ENCODE measurements at places on chromosomes 11 and 22.

DNA sequence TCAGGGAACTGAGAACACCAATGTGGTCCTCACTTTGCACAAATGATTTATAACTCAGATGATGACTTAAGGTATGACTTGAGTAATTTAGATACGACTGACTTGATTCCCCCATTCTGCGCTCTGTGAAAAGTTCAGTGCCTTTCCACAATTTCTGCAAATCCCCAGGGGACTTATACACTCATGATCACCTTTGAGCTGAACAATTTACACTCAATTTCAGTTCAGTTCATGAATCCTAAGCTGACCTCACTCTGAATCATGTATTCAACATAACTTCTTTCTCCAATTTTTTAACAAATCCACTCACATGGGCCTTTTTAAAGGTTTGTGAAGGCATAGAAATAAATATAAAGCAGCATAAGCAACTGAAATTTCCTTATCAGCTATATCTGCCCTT lies 274.2 kb downstream of the FAM76B start:
- no peak for DNase-seq

GRCh38 chr11:86249307-86250098 lies 5.0 kb downstream of the EED start:
- no peak for DNase-seq

- peak; percentile 20 for DNase-seq
These were observed 4.5 kb downstream of the FAM83F start for GRCh38 chr22:39999144-39999757.

DNA sequence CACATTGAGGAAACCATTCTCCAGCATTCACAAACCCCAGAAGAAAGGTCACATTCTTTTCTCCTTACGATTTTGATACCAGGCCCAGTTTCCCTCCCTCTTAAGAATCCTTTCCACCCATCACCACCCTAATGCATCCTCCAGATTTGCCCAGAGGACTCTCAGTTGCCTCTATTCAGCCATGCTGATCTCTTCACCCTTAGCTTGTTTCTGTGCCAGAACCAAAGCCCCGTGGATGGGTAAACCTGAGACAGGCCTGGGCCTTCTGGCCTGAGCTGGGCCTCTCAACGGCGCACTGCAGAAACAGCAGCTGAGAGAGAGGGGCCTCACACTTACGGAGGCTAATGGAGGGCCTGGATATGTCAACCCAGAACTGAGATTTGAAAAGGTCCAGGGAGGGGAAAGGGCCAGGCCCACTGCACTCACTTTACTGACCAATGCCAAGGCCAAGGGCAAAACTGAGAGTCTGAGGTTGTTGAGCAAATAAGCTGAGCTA lies 32.2 kb upstream of the OAF start:
- DNase-seq = no peak

DNA sequence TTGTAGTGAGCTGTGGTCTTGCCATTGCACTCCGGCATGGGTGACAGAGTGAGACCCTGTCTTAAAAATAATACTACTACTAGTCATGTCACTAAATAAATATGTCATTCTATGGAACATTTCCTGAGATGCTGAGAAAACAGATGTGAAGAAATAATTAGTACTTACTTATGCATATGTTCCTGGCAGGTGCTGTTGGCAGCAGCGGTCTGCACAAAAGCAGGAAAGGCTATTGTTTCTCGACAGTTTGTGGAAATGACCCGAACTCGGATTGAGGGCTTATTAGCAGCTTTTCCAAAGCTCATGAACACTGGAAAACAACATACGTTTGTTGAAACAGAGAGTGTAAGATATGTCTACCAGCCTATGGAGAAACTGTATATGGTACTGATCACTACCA lies 8.8 kb downstream of the ARCN1 start:
- no peak for DNase-seq

GRCh38 chr22:49767355-49768062 lies 60.2 kb downstream of the BRD1 start:
- peak; percentile 56 for DNase-seq

GRCh38 chr11:117924631-117925170 lies 4.5 kb downstream of the TMPRSS13 start:
- no peak for DNase-seq

GRCh38 chr11:35709376-35709775 lies 46.8 kb downstream of the TRIM44 start:
- DNase-seq = no peak

- no peak for DNase-seq
These were observed 2.2 kb downstream of the PAX6 start for GRCh38 chr11:31808721-31809540.

DNA sequence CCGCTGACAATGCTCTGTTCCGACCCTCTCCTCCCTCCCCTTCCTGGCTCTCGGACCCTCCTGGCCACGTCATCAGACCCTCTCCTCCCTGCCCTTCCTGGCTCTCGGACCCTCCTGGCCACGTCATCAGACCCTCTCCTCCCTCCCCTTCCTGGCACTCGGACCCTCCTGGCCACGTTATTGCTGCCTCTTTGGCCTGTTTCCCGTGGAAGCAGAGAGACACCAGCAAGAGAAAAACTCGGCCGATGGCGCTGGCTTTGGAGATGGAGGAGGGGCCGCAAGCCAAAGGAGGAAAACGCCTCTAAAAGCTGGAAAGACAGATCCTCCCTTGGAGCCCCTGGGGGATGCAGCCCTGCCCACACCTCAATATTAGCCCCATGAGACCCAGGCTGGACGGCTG lies 463.3 kb downstream of the BRD1 start:
- no peak for DNase-seq

DNA sequence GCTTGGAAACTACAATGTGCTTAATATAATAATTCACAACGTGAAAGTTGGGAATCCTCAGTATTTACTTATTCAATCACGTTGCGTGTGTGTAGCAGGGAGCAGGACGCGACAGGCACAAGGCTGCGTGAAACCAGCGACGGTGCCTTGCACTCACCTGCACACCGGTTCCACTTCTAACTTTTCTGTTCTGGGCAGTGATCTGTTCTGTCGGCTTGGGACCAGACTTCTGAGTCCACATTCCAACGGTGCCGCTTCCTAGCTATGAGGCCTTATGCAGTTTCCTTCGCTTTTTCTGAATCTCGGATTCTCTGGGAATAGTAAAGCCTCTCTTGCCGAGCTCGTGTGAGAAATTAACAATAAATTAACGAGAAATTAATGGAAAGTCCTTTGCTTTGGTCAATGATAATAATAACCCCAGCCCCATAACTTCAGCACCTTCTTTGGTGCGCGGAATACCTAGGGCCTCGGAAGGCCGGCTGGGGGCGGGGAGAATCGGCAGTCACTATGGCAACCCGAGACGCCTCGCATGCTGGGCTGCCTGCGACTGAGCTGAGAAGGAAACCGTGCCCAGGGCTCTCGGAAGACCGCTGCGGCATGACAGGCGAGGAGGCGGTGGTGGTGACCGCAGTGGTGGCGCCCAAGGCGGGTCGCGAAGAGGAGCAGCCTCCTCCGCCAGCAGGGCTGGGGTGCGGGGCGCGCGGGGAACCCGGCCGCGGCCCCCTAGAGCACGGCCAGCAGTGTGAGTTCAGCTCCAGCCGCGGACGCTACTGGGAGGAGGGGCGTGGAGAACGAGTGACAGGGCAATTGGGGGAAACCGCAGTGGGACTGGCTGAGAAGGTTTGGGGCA lies at the start of gene C11orf97:
Gene C11orf97, plus strand, starts transcription at position 530 of the 850 bp plus-strand sequence. Its CDS starts 68 bp downstream, at position 598.
- peak; percentile 36 for DNase-seq

DNA sequence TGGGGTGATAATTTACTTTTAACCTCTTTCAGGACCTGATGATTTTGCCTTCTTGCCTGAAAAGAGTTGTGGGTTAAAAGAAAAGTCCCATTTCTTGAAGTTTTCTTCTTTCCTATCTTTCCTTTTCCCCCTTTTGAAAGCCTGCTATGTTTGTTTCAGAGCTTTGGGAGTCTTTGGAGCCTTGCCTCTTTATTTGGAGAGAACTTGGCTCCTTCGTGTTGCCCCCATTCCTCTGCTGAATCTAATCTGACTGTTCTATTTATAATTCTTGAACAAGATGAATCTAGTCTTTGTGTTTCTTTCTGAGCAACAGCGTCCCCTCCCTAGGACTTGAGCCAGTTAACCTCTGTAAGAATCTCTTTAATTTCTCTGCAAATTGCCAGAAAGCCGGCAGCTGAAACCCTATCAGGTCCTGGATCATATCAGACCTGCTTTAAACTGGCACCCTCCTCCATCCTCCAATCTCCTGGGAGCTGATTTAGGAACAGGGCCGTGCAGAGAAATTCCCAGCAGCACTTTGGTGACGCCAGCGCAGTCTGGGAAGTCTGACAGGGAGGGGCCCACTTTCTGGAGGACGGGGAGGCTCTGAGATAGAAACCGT lies 289.1 kb upstream of the SORL1-AS1 start:
- no peak for DNase-seq

DNA sequence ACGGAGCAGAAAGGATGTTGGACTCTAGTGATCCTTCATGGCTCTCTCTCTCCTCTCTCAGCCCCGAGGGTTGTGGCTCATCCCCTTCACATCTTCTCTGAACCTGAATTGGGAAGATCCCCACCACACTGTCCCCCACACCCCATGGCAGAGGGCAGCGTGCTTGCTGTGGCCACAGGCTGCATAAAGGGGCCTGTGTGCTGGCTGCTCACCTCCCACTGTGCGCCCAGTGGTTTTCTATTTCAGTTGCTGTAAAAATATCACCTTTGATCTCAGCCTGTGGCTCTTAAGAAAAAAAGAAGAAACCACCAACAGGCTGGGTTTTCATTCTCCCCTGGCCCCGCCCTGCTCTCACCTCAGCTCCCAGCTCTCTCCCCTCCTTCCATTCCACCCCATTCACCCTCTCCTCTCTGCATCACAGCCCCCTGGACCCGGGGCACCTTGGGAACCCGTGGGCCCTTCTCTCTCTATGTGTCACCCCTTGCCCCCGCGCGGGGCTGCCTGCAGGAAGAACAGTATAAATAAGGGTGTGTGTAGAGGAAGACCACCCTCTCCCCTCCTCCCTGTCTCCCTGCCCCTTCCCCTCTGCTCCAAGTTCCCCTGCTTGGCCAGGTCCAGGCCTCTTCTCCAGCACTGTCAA lies 25.8 kb upstream of the WNT11 start:
- no peak for DNase-seq

DNA sequence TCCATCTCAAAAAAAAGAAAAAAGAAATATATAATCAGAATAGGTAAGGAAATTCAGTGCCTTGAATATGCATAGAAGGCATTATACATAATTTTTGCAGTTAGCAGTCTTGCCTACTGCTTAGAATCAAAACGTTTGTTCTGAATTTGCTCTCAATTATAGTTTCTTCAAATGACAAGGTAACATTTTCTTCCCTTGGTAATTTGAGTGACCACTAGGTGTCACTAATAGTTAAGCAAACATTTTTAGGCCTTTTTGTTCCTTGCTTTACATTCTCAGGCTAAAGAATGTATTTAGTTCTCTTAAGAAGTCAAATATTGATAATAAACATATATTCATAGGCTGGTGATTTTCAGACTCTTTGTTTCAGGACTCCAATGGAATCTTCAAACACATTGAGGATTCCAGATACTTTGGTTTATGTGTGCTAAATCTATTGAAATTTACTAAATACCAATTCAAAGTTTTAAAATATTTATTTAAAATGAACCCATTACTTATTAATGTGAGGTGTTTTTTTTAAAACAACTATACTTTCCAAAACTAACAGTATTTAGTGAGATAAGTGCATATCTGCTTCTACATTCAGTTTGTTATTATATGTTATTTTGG lies 55.0 kb upstream of the DEPDC7 start:
- peak; percentile 77 for DNase-seq

- DNase-seq = peak; percentile 64
These were observed 588 bp downstream of the VPS37C start for GRCh38 chr11:61160487-61161189.

GRCh38 chr22:17130199-17130598 lies 9.0 kb upstream of the TMEM121B start:
- DNase-seq = no peak

DNA sequence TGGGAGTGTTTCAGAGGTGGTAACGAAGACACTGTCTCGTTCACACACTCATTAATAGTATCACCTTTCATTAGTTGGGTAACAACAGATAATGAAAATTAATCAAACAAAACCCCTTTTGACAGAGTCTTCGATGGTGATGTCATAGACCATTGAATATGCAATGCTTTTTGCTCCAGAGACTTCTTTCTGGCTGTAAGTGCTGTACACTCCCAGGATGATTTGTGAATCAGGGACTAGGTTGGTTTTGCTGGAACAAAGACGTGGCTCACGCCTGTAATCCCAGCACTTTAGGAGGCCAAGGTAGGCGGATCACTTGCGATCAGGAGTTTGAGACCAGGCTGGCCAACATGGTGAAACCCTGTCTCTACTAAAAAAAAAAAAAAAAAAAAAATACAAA lies 9.5 kb upstream of the RASSF10 start:
- DNase-seq = no peak

DNA sequence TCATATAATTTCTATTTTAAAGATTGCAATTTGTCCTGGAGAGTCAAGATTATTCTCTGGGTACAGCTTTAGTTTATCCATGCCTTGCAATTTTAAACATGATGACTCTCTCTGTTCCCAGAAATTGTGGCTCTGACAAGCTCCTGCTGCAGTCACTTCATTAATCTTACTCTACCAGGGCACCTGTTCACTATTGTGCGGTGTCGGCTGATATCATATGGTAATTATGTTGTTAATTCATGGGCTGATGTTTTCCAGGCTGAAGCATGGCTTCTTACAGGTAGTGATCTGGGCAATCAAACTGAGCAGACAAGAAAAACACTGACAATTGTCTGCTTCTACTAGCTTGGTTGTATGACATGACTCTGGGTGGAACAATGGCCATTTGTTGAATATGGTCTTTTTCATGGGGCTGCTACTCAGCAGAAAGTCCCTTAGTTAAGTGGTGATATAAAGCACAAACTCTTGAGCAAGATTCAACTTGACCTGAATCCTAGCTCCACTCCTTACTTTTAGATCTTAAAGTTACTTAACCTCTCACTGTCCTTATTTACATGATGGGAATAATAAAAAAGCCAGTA lies 230.7 kb downstream of the FAT3 start:
- no peak for DNase-seq

- DNase-seq = no peak
These were observed 25.1 kb downstream of the TMEM184B start for GRCh38 chr22:38247713-38248112.

GRCh38 chr11:103007521-103007920 lies 52.0 kb upstream of the MMP13 start:
- no peak for DNase-seq

DNA sequence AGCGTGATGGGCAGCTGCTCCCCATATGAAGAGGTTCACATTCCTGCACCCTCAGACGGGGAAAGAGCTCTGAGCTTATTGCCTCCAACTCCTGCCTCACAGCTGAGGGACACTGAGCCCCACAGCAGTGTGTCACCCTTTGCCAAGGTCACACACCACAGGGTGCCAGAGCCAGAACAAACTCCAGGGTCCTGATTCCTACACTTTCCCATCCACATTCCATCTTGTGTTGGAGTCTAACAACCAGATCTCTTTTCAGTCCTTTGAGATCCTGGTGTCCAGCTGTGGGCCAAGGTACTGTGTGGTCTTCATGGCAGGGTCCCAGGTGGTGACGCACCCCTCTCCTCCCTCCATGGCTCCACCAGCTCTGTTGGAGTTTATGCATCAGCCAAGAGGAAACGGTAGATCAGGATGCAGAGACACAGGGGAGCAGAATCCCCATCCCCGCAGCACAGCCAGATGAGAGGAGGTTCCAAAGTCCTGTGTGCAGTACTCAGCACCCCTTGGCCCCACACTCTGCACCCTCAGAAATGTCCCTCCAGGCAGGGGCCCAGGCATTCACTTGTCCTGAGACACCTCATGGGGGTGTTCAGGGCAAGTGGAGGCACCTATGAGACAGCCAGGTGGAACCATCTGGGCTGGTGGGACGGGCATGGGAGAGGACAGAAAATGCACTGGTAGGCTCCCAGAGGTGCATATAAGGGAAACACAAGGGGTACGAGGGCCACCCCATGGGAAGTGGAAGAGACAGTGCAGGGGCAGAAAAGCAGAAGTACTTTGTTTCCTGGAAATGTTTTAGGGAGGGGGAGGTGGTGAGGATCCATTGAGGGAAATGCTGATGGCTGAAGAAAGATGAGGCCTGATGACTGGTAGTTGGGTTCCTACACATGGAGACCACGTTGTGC lies 32.6 kb upstream of the GNAZ start:
- no peak for DNase-seq

All from HT-29 (cell line).